ENCODE measurements at places on chromosomes 7 and 10.

DNA sequence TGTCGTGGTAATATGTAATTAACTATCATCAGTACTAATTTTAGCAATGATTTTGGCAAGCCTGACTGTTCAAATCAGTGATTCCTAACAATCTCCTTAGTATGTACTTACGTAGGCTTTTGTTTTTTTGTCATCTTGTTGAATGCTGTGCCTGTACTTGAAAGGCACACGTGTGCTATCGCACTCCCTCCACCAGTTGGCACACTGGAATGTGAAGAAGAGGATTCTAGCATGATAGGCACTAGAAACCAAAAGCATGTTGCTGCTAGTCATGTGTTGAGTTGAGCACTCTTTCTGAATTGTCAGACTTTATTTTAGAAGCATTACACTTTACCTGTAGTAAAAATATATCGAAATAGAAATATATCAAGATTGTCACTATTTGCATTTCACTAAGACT lies 59.1 kb downstream of the TASOR2 start:
- DNase-seq = no peak

- no peak for DNase-seq
Observed at GRCh38 chr7:155770241-155770640, 42.0 kb downstream of the SHH start.

DNA sequence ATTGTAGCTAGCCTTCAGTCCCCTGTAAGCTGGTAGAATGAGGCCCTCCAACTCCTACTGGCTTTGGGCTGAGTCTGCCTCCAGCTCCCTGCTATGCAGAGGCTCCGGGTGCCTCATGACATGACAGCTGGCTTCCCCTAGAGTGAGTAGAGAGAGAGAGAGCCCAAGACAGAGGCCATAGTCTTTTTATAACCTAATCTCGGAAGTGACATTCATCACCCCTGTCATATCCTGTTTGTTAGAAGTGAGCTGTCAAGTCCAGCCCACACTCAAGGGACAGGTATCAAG lies 53.9 kb upstream of the CTBP2 start:
- no peak for DNase-seq

DNA sequence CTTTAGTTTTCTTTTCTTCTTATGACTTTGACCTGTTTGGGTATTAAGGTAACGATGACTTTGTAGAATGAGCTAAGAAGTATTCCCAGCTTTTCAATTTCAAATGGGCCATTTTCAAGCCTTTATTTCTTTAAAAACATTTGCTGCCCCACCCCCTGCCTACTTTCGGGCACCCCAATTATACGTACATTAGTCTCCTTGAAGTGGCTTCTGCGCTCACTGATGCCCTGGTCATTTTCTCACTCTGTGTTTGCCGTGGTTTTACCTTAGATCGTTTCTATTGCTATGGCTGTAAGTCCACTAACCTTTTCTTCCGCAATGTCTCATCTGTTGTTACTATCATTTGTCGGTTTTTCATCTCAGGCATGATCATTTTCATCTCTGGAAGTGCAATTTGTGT lies 24.9 kb downstream of the FOXL3 start:
- no peak for DNase-seq

GRCh38 chr10:71230656-71231025 lies 18.3 kb downstream of the UNC5B start:
- no peak for DNase-seq

- DNase-seq = no peak
Observed at GRCh38 chr10:78716043-78716660, 352.6 kb upstream of the ZMIZ1 start.

DNA sequence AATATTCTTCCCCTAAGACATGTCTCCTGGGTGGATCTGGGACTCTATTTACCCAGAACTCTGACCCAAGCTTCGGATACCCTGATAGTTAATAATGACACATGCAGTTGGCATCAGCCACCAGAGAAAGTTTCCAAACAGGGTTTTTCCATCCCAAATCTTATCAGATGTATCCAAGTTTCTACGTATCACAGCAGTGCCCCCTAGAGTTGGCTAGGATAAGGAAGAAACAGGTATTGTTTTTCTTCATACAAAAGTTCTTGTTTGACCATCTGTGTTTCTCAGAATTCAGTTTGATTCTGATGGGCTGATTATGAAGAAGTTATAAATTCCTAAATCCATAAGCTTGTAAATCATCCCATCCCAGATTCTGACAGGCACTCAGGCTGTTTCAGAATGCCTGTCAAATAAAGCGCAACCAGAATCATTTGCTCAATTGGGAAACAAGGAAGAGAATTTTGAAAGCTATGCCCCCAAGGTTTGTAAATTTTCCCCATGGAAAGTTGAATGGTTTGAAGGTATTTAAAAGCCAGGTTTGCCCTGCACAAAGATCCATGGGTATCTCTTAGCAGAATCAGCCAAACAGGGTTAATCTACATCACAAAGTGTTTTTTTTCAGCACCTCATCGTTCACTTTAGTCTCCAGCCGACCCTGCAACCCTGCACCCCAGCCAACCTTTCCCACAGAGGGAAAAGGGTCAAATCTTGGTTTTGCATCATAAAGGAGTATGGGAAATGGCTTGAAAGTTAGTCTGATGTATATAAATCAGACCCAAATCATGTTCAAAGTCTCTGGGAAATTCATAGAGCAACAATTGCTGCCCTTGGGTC lies 47.4 kb downstream of the NRAP start:
- peak; percentile 18 for DNase-seq
